ENCODE measurements at places on chromosomes 7 and 10.

- DNase-seq, result peak; percentile 45
Measured at GRCh38 chr10:13890233-13891127, 303.7 kb downstream of the PRPF18 start.

GRCh38 chr10:35336084-35336831 is at the start of gene CCNY:
TSS of gene CCNY (plus strand) at chr10:35336509. CDS start at chr10:35337054, 545 bp downstream.
- DNase-seq, result peak; percentile 81

DNA sequence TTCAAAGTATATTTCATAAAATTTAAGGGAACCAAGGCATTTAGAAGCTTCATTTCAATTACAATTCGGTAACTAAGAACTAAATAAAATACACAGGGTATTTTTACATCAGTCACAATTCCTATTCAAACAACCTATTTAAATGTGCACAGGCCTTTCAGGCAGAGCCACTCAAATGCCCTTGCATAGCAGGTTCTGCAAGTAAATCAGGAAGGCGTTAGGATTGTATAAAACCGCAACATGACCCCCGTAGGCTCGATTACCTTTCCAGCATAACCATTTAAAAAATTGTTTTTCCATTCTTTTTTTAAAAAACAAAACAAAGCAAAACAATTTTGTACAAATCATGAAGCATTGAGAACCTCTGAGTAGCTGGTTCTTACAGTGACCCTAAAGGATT is 289.9 kb upstream of the SP8 start:
- DNase-seq, result no peak

DNA sequence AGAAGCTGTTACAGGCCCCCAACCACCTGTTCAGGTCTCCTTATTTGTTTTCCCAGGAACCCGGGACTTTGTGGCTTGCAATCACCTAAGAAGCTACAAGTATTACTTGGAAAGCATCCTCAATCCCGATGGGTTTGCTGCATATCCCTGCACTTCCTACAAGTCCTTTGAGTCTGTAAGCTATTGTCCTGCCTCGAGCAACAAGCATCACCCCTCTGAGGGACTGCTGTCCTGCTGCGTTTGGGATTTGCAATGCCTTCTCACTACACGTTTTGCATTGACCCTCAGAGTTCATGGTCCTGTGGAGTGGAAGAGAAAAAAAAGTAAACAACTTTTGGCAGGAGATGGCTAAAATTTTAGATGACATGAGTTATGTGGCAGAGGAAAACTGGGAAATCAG is 9.2 kb downstream of the PNLIPRP1 start:
- no peak for DNase-seq

- DNase-seq, result peak; percentile 56
Measured at GRCh38 chr10:97016728-97017473, 168.9 kb downstream of the SLIT1 start.

DNA sequence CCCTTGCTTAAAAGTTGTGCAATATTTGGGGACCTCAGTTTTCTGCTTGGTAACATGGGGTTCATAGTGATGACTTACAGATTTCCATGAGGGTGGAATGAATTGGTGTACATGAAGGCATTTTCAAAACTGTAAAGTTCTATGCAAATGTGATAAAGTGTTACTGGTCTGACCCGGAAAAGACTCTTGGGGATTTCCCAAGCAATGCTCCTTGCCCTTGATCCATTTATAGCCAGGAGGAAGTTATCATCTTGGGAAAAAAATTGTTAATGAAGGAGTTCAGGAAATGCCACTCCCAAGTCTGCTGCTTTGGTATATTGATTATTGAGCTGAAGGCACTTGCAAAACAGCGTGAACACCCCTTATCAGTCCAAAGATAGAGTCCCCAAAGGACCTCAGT is 96.3 kb upstream of the ZPBP start:
- DNase-seq, result no peak

DNA sequence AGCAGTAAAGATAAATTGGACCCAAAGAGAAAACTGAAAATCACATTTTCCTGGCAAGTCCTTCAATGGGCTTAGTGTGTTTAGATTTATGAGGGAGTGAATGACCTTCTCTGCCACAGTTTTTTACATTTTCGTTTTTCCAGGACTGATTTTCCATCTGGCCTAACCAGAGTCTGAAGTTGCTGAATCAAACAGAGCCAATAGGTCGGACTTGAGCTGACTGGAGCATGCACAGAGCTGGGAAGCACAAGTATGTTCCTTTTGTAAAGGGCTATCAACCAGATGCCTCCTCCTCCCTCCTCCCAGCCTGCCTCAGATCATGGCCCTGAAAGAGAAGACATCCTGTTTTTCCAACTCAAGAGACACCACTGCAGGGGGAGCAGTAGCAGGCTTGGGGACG is 126.0 kb upstream of the ANKRD1 start:
- DNase-seq, result no peak

DNA sequence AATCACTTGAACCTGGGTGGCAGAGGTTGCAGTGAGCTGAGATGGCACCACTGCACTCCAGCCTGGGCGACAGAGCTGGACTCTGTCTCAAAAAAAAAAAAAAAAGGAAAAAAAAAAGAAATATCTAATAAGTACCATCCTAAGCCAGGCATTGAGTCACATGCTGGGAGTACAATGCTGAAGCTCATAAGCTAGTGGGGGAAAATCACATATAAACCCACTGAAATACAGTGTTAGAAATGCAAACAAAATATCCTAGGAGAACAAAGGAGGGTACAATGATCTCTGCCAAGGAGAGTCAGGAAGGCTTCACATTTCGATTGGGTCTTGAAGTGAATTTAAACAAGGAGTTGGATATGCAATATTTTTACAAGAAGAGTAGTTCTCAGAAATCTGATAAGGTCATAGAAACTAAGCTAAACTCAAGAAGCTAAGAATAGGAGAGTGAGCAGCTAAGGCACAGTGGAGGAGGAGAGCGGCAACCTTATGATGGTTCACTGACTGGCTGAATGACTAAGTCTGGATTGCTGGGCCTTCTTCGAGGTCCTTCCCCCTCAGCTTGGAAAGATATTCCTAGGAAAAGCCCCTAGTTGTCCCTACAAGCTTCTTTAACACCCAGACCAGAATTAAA is 115.5 kb downstream of the PHTF2 start:
- DNase-seq, result no peak
